ENCODE measurements at places on chromosomes 4 and X.
A peak's percentile ranks its signal among the peaks of the same experiment; 100 is the strongest.

- no peak for DNase-seq
Observed at GRCh38 chrX:153776120-153776599, 4.7 kb upstream of the SRPK3 start.

- no peak for DNase-seq
Observed at GRCh38 chrX:144259054-144259453, 375.2 kb downstream of the UBE2NL start.

- DNase-seq = no peak
Observed at GRCh38 chrX:55056820-55057674, 17.8 kb upstream of the PAGE2B start.

GRCh38 chrX:123504047-123504446 is 228.8 kb downstream of the THOC2 start:
- no peak for DNase-seq

- DNase-seq = no peak
Observed at GRCh38 chr4:91031761-91032160, 904.6 kb downstream of the CCSER1 start.

DNA sequence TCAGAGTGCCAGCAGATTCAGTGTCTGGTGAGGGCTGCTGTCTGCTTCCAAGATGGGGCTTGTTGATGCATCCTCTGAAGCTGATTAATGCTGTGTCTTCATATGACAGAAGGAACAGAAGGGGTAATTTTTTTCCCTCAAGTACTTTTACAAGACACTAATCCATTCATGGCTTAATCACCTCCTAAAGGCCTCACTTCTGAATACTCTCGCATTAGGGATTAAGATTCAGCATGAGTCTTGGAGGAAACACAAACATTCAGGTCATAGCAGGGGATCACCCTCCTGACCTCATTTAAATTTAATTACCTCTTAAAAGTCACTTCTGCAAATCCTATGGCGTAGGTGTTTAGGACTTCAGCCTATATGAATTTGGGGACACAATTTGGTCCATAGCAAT is 1145.5 kb upstream of the PCDH10 start:
- no peak for DNase-seq

- peak; percentile 43 for DNase-seq
Observed at GRCh38 chr4:105473324-105474098, at the start of gene PPA2. PPA2 (minus strand) TSS chr4:105474062; CDS start chr4:105474050, 12 bp downstream.

DNA sequence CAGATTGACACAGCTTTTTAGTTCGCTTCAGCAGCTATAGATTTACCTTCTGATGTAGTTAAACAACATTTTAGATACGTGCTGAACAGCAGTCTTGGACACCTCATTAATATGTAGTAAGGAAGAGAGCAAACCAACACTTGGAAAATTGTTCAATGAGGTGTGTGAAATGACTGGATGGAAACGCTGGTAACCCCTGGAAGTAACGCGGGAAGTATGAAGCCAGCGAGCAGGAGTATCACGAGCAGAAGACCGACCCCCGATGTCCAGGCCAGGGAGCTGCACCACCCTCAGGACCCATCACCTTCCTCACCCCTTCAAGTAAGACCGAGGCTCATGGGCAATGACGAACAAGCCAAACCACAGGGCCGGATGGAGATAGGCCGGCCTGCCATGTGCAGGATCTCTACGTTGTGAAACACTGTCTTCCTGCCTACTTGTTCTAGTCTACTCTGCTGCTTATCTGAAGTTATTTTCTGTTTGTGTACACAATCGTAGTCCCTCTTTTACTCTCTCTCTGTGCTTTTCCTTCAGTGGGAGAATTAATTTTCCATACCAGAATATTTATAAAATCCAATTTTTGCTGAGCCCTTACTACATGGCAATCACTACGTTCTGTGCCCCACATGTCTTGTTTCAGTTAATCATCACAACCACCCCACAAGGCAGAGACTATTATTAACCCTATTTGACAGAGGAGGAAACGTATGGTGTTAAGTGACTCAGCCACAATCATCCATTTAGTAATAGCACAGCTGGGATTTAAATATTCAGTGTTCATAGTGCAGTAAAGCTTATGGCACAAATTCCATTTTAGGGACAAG is 221.7 kb downstream of the APBB2 start:
- DNase-seq = no peak

DNA sequence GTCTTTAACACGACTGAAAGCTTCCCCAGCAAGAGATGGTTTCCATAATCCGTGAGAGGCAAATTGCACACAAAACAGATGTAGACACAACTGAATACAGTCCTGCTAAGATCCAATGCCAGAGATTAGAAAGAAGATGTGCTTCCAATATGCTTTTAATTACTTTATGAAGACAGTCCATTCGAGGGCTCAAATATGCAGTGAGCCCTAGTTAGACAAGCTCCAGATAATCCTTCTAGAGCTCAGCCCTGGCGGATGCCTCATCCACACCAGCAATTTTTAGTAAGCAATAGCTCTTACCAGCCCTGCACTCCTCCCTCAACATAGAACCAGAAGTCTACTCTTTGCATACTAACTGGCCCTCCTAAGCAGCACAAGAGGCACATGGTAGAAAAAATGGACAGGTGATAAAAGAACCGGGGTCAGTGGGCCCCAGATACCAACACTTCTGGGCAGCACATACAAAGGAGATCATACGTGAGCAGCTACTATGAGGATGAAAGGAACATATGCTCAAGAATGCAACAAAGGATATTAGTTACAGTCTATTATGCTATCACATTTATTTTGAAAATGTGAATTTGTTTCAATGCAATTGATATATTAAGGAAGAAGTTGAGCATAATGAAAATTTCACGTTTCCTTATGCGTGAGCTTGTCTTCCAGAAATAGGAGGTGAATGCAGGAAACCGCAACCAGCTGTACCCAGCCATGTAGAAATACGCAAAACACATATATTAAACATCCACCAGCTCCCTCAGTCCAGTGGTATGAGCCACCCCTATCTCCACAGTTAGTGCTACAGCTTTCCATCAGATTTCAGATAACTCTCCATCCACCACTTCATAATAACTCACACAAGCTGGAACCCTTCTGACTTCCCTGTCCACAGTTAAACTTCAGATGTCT is 34.3 kb downstream of the GPC4 start:
- DNase-seq = no peak

- DNase-seq = no peak
Observed at GRCh38 chr4:186541801-186542200, 13.6 kb downstream of the MTNR1A start.

GRCh38 chr4:120921456-120922380 is 808 bp downstream of the PRDM5 start:
- DNase-seq = peak; percentile 13

- no peak for DNase-seq
Observed at GRCh38 chrX:33126469-33126868, 84.9 kb downstream of the DMD start.

DNA sequence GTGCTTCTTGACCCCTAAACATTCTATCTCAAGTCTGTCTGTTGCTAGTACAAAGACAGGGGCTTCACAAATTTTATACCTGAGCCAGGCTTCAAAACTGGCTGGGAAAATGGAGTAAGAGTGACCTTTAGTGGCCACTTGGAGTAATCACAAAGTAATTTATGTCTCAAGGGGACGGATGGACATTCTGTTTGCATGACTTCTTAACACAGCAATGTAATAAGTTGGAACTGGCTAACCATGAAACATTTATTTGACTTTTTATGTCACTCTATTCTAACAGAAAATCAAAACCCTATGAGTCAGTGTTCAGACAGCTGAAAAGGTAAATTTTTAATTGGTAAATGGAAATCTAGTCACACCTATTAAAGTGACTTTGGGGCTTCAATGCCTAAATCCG is 600.6 kb downstream of the ANKRD50 start:
- no peak for DNase-seq

- no peak for DNase-seq
Observed at GRCh38 chr4:121873604-121874003, 3.3 kb upstream of the BBS7 start.

DNA sequence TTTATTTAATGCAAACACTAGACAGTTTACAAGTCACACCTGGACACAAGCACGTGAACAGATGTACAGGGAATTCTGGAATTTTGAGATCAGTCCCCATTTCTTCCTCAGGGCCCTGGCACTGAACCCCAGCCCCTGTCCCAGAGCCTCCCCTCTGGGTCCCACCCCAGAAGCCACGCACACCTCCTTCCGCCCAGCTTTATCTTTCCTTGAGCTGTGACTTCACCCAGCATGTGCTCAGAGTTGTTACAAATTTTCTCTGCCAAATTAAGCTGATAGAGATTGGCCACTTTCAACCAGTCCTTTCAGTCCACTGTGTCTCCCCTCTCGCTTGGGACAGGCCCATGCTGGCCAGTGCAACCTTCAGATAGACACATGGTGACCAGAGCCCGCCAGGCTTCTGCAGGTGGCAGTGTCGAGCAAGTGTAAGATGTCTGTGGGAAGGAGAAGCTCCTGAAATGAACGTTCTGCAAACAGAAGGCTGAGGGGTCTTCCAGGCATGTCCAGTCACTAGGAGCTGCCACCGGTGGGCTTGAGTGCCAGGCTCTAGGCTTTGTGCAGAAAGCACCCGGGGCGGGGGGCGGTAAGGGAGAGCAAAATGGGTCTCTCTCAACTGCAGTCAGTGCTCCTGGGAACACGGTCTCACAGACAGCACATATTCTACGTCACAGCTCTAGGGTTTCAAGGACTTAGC is 73.3 kb downstream of the MTMR1 start:
- no peak for DNase-seq

- DNase-seq = no peak
Observed at GRCh38 chr4:110071466-110071865, 126.9 kb downstream of the ELOVL6 start.

DNA sequence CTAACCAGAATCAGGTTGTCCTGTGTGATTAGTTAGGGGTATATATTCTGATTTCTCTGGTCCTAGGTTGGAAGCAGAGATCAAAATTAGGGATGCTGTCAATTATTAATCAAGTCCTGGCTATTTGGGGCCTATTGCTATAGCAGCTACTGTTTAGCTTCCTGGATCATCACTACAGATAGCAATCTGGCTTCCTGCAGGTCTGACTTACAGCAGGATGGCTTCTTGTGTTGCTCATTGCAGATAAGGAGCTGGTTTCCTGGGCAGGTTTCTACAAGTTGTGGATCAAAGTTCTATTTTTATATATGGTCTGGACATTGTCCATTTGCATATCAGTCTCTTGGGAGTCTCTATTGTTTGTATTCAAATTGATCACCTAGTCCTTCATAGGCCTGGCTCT is 57.7 kb upstream of the C4orf54 start:
- DNase-seq = no peak

DNA sequence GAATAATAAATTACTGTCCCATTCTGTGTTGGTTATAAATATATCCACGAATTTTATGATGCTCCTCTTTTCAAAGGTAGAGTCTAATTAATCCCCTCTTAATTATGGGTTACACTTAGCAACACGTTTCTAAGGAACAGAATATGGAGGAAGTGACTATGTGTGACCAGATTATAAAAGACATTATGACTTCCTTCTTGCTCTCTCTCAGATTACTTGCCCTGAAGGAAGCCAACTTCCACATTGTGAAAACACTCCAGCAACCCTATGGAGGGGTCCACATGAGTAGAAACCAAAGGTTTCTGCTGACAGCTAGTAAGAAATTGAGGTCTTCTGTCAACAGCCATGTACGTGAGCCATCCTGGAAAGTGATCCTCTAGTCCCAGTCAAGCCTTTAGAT is 59.3 kb downstream of the WDFY3 start:
- no peak for DNase-seq

DNA sequence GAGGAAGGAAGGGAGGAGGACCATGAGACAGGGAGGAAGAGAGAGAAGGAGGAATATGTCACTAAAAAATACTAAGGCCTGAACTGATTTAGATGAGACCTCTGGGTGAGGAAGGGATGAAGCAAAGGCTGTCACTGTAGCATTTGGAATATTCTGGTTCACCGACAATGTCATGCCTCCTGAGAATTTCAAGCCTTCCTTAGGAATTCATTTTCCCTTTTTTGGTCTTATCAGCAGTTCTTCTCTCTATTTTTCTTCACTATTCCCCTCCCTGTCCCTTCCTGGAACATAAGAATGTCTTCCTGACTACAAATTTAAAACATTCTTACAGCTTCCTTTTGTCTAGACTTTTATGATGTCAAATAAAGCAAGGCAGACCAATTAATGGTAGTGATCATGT is 527.8 kb downstream of the INPP4B start:
- no peak for DNase-seq

- no peak for DNase-seq
Observed at GRCh38 chrX:21658746-21659145, 616 bp upstream of the KLHL34 start.

DNA sequence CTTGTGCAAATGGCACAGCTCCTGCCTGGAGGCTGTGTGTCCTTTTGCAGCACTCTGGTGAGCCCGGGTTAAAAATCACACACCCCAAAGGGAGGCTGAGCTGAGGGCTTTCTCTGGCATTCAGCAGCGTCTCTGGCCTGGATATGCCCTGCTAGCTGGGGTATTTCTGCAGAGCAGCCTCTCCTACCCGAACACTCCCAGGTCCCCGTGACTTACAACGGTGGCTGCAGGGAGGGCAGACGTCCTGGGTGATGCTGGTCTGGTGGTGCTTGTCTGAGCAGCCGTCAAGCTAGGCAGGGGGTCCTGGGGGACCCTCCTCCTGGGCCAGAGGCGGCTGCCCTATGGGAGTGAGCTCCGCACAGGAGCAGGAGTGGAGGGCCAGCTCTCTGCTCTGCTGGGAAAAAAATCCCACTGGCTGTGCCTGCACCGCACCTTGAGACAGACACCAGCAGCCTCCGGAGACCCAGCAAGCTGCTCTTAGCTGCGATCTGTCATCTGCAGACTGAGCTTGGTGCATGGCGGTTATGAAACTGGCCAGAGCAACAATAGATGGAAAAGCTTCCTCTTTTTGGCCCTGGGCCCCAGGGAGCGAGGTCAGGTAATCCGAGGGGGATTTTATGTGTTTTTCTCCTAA is 41.3 kb upstream of the ASMTL start:
- DNase-seq = no peak

DNA sequence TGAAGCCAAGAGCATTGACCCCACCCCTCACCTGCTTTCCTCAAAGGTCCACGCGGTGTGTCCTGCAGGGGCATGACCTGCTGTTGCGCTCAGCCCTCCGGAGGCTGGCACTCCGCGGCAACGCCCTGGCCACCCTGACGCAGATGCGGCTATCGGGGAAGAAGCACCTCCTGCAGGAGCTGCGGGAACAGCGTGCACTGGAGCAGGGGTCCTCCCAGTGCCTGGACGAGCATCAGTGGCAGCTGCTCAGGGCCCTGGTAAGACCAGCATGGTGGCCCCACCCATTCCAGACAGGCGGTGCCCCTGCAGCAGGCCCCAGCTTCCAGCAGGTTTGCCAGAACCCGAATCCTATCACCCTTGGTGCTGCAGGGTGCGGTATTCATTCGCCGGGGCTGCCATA is 86.0 kb downstream of the EVC start:
- no peak for DNase-seq
